ENCODE measurements at places on chromosomes 1 and 21.

DNA sequence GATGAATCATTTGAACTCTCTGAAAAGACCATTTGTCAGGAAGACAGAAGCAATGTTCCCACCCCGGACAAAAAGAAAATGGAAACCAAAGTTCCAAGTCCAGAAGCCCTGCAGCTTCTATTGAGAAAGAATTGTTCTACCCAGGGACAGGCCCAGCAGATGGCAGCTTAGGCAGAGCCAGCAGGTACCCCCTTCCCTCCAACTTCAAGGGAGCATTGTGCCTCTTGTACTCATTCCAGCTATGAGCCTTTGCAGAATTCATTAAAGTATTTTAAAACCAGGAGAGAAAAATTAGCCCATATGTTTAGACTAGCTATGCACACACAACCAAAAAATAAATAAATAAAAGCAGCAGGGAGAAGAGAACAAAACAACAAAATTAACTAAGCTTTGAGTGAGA is 85.2 kb upstream of the KCND3 start:
- no peak for DNase-seq

- DNase-seq: no peak
Measured at GRCh38 chr1:226425431-226426031, 17.6 kb upstream of the PARP1 start.

GRCh38 chr1:98373056-98373455 is 288.5 kb upstream of the SNX7 start:
- DNase-seq: no peak

DNA sequence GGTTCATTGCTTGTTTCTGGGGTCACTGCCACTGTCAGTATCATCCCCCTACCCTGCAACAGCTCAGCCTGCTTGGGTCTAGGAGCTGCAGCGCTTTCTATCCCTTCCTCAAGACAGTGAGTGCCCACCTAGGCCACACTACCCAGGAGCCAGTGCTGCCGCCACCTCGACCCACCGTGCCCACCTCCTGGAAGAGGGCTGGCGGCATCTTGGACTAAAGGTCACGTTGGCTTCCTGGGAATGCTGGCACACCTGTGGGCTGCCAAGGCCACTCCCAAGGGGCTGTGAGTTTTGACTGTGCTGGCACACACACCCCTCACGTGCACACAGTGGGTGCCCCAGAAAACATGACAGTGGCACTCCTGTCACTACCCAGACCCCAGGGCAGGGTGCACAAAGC is 22.1 kb downstream of the CRYAA start:
- no peak for DNase-seq

GRCh38 chr1:25080294-25081209 is 150.5 kb upstream of the RUNX3 start:
- no peak for DNase-seq

DNA sequence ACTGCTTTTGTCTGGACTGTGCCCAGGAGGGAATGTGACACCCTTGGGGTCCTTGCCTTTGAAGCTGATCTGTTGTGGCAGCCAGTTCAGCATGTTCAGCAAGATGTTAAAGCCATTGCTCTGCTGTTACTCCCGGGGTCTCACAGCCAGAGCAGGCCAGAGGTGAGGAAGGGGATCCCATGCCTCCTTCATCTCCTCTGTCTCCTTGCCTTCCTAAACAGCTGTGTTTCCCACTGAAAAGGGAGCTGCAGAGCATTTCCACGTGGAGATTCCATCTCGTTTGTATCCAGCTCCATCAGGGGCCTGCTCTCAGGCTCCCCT is 135.8 kb upstream of the COL6A1 start:
- DNase-seq: no peak

- no peak for DNase-seq
Measured at GRCh38 chr1:81811757-81812371, 11.1 kb downstream of the ADGRL2 start.

- DNase-seq: no peak
Measured at GRCh38 chr1:153343040-153343681, 5.5 kb downstream of the PGLYRP4 start.

- DNase-seq: no peak
Measured at GRCh38 chr1:14135070-14135469, 435.1 kb downstream of the PRDM2 start.

DNA sequence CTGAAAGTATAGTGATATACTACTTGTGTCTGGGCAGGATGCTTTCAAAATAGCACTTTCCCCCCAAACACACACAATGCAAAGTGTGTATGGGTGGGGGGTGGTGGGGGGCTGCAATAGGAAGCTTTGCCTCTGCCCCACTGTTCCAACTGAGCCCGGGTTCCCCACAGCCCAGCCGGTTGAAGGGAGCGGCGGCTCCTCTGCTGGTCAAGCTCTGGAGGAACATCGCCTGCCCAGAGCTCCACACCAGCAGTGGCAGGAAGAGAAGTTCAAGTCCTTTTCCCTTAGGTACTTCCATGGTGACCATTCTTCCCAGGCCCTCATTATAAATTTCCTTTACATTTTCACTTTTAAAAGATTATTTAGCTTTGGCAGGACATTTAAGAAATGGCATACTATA is 74.9 kb downstream of the CAPZB start:
- no peak for DNase-seq

DNA sequence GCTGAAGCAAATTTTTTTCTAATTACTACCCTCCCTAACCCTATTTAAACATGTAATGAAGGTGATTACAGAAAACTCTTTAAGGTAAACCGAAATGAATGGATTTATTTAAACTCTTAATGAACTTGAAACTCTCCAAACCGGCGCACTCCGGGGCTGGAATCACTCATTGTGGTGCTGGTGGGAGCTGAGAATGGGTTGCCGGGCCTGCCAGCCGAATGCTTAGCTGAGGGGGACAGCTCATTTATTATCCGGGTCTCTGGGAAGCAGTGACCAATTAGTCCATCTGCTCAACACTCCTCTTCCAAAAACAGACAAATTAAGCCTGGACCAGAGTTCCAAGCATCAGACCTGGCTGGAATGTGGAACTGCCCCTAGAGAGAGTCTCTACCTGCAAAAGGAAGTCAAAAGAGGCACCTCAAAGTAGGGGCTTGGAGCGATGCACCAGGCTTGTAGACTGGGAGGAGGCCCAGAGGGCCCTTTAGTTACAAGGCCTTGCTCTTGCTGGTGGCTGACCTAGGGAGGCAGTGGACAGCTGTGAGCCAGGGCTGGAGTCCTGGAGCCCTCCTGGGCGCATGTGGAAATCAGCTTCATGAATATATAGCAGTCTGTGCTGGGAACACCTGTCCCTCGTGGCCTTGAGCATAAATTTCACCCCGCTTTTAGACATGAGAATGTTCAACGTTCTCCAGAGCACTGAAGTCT is 320.7 kb downstream of the AJAP1 start:
- DNase-seq: no peak

DNA sequence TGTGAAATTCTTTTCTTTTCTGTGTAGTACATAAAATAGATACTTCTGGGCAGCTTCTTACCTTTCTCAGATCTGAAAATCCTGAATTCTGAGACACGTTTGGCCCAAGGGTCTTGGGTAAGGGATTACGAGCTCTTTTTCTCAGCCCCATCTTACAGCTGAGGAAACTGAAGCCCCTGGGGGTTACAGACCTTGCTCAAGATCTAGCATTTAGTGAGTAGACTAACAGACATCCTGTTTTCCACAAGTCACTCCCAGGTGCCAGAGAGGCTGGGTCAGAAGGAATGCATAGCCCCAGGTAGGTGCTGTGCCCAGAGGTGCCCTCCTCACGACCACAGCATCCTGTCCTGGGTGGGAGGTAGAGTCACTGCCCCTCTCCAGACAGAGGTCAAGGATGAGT is 13.2 kb upstream of the CREG1 start:
- no peak for DNase-seq

GRCh38 chr21:34846601-34847112 is 177.9 kb downstream of the CLIC6 start:
- no peak for DNase-seq

- no peak for DNase-seq
Measured at GRCh38 chr1:237754627-237755026, 136.1 kb downstream of the ZP4 start.

- DNase-seq: no peak
Measured at GRCh38 chr1:64469116-64469976, 583 bp upstream of the CACHD1 start.

GRCh38 chr1:226656201-226656600 is 82.9 kb downstream of the ITPKB start:
- DNase-seq: no peak

DNA sequence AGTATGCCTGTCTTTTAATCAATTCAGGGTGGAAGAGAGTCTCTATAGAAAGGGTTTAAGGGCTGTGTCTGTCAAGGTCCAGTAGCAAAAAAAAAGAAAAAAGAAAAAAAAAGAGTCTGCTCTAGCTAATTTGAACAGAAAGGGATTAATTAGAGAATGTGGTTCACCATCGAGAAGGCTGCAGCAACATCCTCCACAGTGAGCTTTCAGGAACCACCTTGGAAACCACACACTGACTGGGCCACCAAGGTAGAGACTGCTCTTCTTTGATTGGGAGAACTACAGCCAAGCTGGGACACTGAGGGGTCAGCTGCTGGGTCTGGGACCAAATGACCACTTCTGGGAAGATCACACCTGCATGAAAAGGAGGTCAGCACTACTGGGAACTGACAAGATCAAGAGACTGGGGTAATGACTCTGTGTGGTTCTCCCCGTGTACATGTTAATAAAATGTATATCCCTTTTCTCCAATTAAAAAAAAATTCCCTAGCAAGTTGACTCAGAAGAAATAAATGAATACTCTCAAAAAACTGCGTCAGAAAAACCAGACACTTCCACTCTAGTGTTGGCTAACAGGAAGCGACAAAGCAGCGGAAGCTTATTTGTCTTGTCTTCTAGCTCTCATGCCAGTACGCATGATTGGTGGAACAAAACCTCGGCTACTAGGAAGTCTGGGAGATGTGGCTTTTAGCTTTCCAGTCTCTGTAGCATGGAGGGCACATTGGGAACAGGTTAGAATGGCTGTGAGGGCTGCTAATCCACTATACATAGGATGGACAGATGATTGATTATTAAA is 60.0 kb upstream of the IVNS1ABP start:
- DNase-seq: no peak

DNA sequence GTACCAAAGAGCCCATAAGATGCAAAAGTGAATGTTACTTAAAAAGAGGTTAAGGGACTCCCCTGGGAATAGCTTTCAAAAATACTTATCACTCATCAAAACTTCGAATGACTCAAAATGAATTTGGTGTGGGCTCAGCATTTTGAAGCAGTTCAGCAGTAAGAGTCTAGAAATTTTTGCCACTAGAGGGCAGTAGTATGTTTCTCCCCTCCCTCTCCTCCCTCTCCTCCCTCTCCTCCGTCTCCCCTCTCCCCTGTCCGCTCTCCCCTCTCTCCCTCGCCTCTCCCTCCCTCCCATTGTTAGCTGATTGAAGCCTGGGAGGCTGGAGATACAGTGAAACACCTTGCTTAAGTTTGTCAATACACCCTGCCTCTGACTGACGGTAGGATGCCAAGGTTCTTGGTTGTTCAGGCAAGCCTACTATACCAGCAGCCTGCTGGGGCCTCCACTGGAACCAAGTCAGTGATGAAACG is 70.8 kb upstream of the TENT5C start:
- peak; percentile 46 for DNase-seq

GRCh38 chr1:219781491-219781890 is 146.9 kb downstream of the SLC30A10 start:
- DNase-seq: no peak

DNA sequence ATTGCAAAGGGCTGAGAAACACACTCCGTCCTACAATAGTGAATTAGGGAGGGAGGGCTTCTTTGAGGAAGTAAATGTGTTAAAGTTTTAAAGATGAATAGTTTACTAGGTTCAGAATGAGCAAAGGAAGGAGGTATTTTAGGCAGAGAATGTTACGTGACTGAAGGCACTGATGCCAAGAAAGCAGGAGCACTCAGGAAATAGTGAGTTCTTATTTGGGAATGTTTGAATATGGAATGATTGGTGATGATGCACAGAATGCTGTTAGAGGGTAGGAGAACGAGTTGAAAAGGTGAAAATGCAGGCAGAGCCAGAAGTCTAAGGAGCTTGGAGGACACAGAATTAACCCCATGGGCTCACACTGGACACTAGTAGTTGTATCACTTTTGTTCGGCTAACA is 108.0 kb downstream of the NRIP1 start:
- no peak for DNase-seq

Data from AG09309 (cell line).